Calu3 (cell line): ENCODE measurements at places on chromosomes 3 and 15. TPM values are rescaled to one million over a fixed set of nuclear protein-coding genes. Genes with fewer than 3 reads are reported as not detected.

GRCh38 chr3:22159004-22159695 is 408.1 kb upstream of the ZNF385D start:
- H3K4me1 ChIP-seq: peaks cover 14% of the 10 kb centered on the region
- H3K27ac ChIP-seq: no peak overlapping the region
- H3K36me3 ChIP-seq: no peaks in the 10 kb centered on the region
- peak; percentile 3 for DNase-seq

- H3K27ac ChIP-seq: no peak overlapping the region
- no peaks in the 10 kb centered on the region for H3K27me3 ChIP-seq
- H3K4me1 ChIP-seq: no peaks in the 10 kb centered on the region
- no peak overlapping the region for H3K4me3 ChIP-seq
- no peaks in the 10 kb centered on the region for H3K36me3 ChIP-seq
Observed at GRCh38 chr3:62562017-62562416, 188.7 kb upstream of the FEZF2 start.

STARD5 gene
- 1.4 and 1.9 TPM in 2 replicates for total RNA-seq

GRCh38 chr15:43229977-43230376 is 9.2 kb upstream of the EPB42 start:
- DNase-seq: no peak
- no peak overlapping the region for H3K4me3 ChIP-seq
- H3K27me3 ChIP-seq: peaks cover 32% of the 10 kb centered on the region
- no peaks in the 10 kb centered on the region for H3K4me1 ChIP-seq
- H3K36me3 ChIP-seq: no peaks in the 10 kb centered on the region

MRPS11 gene
- total RNA-seq: 66.6 and 75.6 TPM in 2 replicates

DVL3 gene
- 105 and 106 TPM in 2 replicates for total RNA-seq

GRCh38 chr3:171228240-171228639 is 201.7 kb upstream of the SLC2A2 start:
- H3K36me3 ChIP-seq: no peaks in the 10 kb centered on the region
- peaks cover 1% of the 10 kb centered on the region for H3K4me1 ChIP-seq
- no peak overlapping the region for H3K27ac ChIP-seq

DNA sequence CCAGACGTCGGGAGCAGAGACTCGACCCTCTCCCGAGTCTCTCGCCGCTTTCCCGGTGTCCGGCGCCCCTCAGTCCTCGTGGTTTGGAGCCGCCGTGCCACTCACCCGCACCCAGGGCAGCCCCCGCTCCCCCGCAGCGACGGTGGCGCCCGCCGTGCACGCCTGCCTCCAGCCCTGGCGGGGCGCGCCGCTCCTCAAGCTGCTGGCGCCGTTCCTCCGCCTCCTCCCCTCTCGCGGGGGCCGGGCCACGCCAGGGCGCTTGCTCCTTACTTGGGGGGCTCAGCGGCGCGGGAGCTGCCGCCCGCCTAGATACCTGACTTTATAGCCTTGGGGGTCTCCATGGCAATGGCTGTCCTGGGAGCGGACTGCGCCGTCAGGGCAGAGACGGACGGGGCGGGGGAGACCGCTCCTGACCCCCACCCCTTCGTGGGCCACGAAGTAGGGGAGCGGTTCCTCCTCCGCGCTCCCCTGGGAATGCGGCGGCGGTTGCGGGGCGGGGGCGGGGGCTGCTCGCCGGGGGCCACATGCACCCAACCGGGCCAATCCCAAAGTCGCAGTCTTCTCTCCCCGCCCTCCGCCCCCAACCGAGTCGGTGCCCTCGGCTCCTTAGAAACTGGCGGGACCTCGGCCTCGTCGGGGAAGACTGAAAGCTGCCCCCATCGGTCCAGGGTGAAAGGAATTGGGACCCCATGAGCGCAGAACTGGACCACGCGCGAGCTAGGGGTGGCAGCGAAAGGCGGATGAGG is at the start of gene ANKRD63:
Gene ANKRD63, minus strand, starts transcription at position 196 of the 746 bp plus-strand sequence. CDS start 478 bp downstream, outside the sequence.
- H3K27ac ChIP-seq: no peak within 1 kb of the TSS
- no peaks in the 10 kb centered on the region for H3K27me3 ChIP-seq
- peaks cover 2% of the 10 kb centered on the region for H3K36me3 ChIP-seq
- no peak for DNase-seq
- H3K4me3 ChIP-seq: peak within 1 kb of the TSS; percentile 57
- H3K4me1 ChIP-seq: no peaks in the 10 kb centered on the region

DNA sequence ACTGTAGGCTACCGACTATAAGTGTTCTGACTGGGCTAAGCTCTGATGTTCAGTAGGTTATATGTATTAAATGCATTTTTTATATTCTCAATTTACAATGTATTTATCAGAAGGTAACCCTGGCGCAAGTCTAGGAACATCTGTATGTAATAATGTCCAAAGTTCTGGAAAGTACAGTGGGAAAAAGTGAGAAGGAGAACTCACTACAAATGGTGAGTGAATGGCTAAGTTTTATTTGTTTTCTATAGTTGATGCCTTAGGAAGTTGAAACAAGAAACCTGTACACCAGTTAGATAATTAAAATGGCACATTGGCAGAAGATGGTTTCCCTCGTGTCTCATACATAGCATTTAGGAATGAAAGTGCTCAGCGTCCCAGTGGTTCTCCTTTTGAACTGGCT is 333.4 kb upstream of the THRB start:
- H3K27me3 ChIP-seq: peaks cover 14% of the 10 kb centered on the region
- peaks cover 16% of the 10 kb centered on the region for H3K36me3 ChIP-seq
- H3K4me1 ChIP-seq: peaks cover 14% of the 10 kb centered on the region

PLSCR2 gene
- 2.9 and 5.1 TPM in 2 replicates for total RNA-seq

DNA sequence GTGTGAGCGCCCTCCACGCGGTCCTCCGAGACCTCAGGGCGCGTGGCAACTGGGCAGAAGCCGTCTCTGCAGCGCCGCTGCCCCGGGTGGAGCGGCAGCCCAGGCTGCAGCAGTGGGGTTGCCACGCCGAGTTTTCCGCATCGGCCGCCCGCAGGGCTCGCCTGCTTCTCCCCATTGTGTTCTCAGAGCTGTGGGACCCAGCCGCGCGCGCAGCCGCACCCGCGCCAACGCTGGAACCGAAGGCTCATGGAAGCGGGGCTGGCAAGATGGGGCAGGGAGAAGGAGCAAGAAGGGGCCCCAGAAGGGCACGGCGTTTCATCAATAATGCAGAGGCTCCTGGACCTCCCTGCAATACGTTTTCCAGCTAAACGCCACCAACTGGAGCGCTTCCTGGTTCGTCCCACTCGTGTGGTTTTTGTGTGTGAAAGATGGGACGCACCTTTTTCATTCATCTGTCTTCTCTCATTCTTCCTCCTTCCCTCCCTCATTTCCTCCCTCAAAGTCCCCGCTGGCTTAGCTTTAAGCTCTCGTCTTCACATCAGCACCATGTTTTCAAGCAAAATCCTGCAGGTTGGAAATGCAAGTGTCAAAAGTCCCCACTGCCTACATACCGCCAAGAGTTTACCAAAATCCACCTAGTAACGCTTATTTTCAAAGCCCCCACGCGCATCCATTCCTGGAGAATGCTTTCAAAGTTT is 1.2 kb downstream of the ROBO1 start:
- H3K27ac ChIP-seq: no peak overlapping the region
- peak; percentile 17 for DNase-seq
- no peaks in the 10 kb centered on the region for H3K27me3 ChIP-seq
- no peaks in the 10 kb centered on the region for H3K36me3 ChIP-seq
- H3K4me1 ChIP-seq: no peaks in the 10 kb centered on the region
